ENCODE measurements at places on chromosomes 12 and 14.

DNA sequence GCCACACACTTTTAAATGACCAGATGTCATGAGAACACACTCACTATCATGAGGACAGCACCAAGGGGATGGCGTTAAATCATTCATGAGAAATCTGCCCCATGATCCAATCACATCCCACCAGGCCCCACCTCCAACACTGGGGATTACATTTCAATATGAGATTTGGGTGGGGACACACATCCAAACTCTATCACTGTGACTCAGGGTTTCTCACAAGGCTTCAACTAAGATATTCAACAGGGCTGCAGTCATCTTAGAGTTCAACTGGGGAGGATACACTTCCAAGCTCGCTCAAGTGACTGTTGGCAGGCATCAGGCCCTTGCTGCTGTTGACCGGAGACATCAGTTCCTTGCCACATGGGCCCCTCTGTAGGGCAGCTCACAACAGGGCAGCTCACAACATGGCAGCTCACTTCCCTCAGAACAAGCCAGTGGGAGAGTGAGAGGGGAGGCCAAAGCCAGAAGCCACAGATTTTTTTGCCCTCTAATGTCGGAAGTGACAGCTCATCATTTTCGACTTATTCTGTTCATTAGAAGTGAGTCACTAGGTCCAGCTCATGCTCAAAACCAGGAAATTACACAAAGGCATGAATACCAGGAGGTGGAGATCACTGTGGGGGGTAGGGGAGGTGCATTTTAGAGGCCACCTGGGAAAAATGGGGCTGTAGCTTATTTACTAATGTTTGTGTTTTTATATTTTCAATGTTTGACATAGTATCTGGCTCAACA lies 50.8 kb upstream of the PTHLH start:
- DNase-seq = no peak

DNA sequence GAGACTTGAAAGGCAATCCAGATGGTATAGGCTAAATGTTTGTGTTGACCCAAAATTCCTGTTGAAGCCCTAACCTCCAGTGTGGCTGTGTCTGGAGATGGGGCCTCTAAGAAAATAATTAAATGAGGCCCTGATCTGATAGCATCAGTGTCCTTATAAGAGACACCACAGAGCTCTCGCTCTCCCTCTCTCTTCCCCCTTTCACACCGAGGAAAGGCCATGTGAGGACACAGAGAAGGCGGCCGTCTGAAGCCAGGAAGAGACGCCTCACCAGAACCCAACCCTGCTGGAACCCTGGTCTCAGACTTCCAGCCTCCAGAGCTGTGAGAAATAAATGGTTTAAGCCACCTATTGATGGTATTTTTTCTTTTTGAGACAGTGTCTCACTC lies 87.5 kb downstream of the SCARB1 start:
- DNase-seq = no peak

- DNase-seq = no peak
Observed at GRCh38 chr12:32360956-32361355, 38.4 kb upstream of the FGD4 start.

DNA sequence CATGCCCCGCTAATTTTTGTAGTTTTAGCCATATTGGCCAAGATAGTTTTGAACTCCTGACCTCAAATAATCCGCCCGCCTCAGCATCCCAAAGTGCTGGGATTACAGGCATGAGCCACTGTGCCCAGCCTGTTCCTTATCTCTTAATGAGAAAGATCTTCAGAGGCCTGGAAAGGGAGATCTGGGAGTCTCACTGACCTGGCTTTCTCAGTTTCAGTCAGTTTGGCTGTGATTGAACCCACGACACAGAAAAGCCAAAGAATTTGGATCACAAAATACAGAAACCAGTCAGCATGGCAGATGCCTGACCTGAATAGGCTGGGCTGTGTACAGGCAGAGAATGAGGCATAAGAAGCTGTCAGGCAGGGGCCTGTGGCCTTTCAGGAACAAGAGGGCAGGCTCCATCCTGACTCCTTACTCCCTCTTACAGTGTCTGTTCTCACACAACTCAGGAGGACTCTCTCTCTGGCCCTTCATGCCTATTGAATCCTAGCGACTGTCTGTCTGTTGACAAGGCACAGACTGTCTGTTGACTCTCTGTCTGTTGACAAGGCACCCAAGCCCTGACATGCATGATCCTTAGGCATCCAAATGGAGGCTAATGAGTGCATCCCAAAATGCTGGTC lies 366.5 kb upstream of the CCDC196 start:
- DNase-seq = no peak

GRCh38 chr12:117836476-117836875 lies 132.3 kb downstream of the KSR2 start:
- DNase-seq = no peak

DNA sequence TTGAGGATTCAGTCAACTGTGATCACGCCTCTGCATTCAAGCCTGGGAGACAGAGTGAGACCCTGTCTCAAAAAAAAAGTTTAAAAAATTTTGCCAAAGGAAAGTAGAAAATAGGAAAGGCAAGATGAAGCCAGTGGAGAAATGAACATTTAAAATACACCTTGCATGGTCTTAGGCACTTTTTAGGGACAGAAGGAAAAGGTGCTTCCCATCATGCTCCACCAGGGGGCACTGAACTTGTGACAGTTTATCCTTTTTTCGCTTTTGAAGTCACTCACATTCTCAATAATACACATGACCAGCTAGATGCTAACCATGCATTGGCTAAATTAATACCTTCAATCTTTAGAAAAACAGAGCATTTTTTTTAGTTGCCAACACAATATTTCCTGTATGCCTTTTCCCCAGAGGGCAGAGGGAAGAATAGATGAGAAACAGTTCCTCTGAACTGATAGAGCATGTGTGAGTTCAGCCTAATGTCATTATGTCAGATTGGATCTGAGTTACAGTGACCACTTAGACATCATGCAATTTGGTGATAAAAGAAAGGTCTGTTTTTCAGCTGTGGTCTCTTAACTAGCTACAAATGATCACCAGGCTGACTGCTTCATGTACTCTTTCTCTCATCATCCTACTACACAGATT lies 221.8 kb upstream of the SSTR1 start:
- peak; percentile 6 for DNase-seq

- no peak for DNase-seq
Observed at GRCh38 chr12:107467716-107468115, 217.9 kb upstream of the PWP1 start.

DNA sequence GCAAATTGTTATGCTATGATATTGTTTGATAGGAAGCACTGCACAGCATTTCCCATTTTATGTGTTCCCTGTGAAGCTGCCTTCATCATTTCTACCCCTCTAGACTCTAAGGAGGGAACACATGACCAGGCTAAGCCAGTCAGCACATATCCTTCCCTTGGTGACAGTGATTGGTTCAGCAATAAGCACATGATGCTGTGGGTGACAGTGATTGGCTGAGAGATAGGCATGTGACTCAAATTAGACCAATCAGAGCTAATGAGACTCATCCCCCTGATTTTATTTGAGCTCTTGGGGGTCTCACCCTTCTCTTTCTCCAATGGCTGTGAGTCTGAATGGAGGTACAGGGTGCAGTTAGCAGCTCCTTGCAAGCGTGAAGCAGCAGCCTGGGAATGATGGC lies 195.2 kb downstream of the NUAK1 start:
- DNase-seq = no peak

DNA sequence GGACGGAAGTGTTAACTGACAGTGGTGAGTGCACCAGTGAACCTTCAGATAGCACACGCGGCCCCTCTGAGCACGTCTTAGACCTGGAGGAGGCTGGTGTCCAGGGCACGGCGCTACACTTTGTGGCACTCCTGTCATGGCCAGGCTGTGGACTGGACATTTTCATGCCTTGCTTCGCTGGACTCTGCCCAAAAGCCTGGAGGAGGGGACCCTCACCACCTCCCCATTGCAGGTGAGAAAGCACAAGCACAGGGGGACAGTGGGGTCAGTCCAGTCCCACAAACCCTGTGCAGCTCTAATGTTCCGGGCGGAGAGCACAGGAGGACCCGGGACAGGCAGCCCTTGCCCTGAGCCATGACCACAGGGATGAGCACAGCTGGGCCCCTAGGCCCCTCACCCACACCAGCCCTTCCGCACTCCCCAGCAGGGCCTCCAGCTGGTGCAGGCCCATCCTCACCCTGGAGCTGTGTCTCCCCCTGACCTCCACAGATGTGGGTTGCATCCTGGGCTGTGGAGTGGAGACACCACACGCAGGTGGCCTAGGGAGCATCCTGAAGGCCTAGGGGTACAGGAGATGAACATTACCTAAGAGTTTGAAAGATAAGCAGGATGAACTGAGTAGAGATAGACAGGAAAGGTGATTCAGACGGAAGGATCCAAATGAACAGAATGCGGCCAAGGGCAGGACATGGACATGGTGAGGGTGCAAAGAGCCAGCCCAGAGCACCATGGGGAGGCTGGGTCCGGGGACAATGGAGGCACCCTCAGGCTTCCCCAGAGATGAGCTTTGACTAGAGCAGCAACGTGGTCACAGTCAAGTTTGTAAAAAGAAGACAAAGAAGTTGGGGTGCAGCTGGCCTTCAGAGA lies 132.8 kb downstream of the BCL11B start:
- no peak for DNase-seq

DNA sequence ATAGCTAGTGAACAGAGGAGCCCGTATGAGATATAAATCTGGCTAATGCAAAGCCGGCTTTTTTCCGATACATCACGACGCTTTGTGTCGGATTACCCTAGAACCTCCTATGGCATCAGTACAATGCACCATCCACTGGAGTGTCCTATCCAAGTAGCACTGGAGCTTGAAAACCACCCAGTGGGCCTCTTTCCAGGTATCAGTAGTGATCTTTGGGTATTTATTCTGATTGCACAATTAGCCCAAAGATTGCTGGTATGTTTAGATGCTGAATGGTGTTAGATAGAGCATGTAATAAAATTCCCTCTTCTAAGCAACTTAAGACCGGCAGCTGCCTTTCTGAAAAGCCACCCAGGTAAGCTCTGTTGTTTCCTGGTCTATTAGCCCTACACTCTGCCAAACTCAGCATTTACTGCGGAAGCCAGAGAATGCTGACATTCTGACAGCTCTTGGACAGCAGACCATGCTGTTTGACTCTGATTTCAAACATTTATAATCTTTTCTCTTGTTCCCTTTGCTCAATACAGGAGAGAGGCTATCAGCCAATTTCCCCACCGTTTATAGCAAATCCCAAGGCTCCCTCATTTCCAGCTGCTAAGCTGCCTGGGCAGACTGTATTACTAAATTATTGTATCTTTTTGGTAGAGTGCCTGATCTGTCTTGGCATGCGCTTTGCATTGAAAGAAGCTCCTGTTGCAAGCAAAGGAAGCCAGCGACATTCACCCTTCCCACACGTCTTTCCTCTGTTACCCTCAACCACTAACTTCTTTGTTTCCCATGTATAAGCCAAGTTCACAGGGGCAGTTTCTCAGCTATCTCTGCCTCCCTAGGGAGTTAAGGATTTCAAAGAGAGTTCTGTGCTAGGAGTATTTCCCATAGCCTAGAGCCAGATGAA lies 388.3 kb upstream of the GARIN6 start:
- DNase-seq = no peak

- no peak for DNase-seq
Observed at GRCh38 chr12:101650346-101651117, 46.9 kb upstream of the CHPT1 start.

- no peak for DNase-seq
Observed at GRCh38 chr14:32940711-32941667, 2.3 kb downstream of the NPAS3 start.

DNA sequence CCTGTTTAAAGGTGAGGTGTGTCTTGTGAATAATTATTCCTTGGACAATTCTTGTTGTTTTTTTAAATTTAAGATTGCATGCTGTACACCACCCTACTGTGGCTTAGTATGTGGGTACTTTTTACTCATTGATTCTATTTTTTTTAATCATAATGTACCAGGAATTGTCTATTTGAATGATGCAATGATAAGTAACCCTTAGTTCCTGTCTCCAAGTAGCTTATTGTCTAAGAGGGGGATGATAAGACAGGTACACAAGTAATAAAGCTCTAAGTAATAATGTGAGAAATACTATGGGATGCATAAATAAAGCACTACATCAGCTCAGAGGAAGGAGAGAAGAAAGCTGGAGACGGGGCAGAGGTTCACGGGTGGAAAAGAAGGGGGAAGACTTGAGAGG lies 90.9 kb downstream of the MYRFL start:
- DNase-seq = no peak

- DNase-seq = no peak
Observed at GRCh38 chr14:96676166-96676565, 121.0 kb upstream of the VRK1 start.

- DNase-seq = no peak
Observed at GRCh38 chr12:129592449-129592848, 311.4 kb downstream of the TMEM132D start.

DNA sequence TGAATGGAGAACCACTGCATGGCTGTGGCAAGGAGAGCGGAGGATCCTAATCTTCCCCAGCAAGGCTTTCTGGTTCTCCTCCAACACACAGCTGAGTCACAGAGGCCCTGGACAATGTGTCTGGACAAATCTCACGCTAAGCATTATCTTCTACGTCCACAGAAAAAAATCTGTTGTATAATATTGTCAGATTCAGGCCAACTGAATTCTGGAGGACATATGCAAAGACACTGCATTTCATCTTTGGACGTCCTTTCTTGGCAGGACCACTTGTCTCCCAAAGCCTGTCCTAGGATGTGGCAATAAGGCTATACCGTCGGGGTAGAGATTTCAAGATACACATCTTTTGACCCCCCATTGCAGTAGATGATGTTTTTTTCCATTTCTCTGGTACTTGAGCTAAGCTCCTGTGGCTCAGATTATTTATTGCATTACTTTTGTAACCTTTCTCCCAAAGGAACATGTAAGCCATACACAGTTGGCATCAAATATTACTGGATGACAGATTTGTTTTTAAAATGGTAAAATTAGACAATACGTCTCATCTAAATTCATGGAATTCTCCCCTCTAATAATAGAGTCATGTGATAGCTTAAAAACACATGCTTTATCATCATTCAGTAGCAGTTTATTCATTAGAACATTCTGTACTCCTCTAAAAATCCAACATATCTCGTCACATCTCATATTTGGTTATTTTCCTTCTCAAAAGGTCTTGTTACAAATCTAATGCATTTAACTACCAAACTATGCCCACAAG lies 19.4 kb downstream of the LMO3 start:
- no peak for DNase-seq

GRCh38 chr12:14394317-14395073 lies 29.0 kb downstream of the ATF7IP start:
- DNase-seq = no peak

DNA sequence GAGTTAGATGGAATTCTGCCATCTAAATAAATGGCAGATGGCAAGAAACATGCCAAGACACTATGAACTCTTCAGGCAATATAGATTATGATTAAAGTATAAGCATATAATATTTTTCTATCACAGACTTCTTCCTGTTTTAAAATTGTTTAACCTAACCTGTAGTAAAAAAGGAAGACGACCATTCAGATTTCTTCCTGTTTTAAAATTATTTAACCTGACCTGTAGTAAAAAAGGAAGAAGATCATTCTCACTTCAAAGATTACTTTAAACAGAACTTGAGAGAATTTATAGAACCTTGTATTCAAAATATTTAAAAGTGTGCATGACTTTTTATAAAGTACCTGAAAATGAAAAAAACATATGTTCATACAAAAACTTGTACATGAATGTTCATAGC lies 63.5 kb downstream of the RPS6KA5 start:
- DNase-seq = no peak
